ENCODE measurements at places on chromosomes 6 and 20.

GRCh38 chr6:162684961-162685360, 42.6 kb downstream of the PRKN start:
- no peak for DNase-seq

- DNase-seq = no peak
These were observed 115.6 kb upstream of the PLCB4 start for GRCh38 chr20:8953300-8953699.

- no peak for DNase-seq
These were observed 1.2 kb downstream of the TAB2 start for GRCh38 chr6:149318581-149319286.

- no peak for DNase-seq
These were observed 115.2 kb upstream of the NXT1 start for GRCh38 chr20:23235173-23236027.

DNA sequence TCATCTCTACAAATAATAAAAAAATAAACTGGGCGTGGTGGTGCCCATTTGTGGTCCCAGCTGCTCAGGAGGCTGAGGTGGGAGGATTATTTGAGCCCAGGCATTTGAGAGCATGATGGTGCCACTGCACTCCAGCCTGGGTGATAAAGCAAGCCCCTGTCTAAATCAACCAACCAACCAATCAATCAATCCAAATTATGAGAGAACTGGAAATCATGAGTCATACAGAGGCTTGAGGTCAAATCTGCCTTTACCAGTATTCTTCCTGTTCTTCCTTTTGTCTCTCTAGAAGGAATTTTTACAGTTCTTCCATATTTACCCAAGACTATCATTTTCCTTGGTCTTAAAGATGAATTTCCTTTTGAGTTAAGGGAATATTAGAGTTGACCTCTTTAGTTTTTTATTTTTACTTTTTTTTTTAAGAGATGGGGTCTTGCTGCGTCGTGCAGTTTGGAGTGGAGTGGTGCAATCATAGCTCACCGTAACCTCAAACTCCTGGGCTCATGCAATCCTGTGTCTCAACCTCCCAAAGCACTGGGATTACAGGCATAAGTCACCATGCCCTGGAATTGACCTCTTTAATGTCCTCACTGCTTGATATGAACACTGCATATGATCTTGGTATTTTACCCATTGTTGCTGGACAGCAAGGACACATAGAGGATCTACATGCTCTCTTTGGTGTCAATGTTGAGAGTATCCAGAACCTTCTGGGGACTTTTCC, 44.1 kb upstream of the TXNDC5 start:
- DNase-seq = no peak

DNA sequence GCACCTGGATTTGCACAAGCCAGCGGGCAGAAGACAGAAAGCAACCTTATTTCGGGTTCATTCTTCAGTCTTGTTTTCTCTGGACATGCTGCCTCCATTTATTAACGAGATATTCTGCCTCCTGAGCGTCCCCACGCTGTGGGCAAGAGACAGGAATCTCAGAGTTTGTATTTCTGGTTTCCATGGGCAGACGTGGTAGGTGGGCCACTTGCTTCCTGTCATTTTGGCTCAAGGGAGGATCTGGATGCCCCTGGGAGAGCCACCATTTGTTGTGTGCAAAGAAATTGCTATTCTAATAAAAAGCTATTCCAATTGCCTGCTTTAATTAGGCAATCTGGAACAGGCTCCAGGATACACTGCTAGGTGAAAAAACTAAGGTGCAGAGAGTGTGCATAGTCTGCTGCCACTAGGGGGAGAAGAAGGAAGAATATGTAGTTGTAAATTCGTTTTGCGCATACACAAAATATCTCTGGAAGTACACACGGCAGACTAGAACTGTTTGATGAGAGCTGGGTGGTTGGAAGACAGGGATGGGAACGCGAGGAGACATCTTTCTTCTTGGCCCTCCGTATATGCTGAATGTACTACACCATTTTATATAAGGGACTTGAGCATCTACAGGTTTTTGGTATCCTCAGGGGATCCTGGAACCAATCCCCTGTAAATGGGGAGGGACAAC, 30.1 kb upstream of the SLC16A10 start:
- DNase-seq = no peak

Data from stimulated activated CD8-positive, alpha-beta memory T cell treated with anti-CD3 and anti-CD28 coated beads, Interleukin-4, amount 100 ng/mL, for 1 hour (primary cell).